ENCODE measurements at places on chromosomes 13 and 19.

GRCh38 chr13:46526100-46526735 lies 26.8 kb upstream of the LRCH1 start:
- no peak for DNase-seq

GRCh38 chr19:47197141-47197540 lies 33.9 kb downstream of the BBC3 start:
- DNase-seq: no peak

DNA sequence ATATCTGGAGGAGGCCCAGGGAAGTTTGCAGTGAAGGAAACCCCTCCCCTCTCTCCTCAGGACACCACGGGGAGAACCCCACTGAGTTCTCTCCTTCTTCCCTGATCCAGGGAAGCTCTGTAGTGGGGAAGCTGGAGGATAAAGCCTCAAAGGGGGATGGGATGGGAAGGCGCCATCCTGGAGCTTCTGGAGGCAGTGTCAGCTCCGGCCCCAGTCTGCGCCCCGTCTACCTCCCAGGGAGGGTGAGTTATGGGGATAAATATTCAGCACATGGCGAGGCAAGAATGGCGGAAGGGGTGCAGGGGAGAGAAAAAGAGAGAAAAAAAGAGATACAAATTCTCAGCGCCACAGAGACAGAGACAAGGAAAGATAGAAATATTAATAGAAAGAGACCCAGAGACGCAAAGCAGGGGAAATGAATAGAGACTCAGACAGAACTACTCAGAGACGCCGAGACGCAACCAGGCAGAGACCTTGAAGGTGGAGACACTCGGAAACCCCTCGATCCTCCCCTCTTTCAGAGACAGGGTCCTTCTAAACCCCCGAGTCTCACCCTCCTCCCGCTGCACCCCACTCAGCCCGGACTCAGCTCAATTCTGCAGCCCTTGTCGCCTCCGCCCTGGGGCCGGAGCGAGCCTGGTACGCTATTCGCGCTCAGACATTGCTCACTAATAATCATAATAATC lies 23.6 kb downstream of the OLFM2 start:
- DNase-seq: no peak

- peak; percentile 83 for DNase-seq
These were observed 12.8 kb downstream of the LTBP4 start for GRCh38 chr19:40613690-40614621.

DNA sequence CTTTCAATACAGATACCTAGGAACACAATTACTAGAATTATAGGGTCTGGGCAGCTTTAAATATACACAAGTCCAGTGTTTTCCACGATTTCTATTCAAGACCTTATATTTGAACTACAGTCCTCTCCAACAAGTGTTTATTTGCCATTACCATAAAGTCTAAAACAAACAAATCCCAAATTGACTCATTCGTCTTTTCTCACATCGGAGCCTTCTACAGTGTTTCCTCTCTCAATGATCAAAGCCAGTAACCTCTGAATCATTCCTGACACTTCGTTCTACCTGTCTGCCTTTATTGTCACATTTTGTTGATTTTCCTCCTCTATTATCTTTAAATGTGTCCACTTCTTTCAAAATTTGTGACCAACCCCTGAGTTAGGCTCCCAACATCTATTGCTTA lies 1356.5 kb upstream of the SLC10A2 start:
- no peak for DNase-seq

GRCh38 chr13:109162248-109163036 lies 533.0 kb downstream of the MYO16 start:
- no peak for DNase-seq

GRCh38 chr13:86741762-86742285 lies 929.3 kb upstream of the SLITRK5 start:
- no peak for DNase-seq

DNA sequence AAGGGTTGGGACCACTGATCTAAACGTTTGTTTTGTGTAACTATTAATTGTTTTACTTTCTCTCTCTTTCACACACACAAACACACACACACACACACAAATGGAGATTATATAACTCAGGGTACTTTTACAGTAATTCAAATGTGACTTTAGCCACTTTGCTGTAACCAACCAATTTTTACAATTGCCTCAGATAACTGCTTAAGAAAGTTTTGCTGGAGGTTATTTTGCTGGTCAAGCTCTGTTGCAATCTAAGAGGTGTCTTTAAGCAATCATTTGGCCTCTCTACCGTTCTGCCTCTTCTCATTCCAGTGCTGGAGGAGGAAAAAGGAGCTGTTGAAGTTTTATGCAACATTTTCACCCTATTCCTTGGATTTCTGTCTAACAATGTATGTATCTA lies 63.0 kb downstream of the TBC1D4 start:
- no peak for DNase-seq

GRCh38 chr19:40228863-40229262 lies 2.4 kb upstream of the CCNP start:
- no peak for DNase-seq

- no peak for DNase-seq
These were observed 11.1 kb upstream of the ENOX1 start for GRCh38 chr13:43797869-43798268.

DNA sequence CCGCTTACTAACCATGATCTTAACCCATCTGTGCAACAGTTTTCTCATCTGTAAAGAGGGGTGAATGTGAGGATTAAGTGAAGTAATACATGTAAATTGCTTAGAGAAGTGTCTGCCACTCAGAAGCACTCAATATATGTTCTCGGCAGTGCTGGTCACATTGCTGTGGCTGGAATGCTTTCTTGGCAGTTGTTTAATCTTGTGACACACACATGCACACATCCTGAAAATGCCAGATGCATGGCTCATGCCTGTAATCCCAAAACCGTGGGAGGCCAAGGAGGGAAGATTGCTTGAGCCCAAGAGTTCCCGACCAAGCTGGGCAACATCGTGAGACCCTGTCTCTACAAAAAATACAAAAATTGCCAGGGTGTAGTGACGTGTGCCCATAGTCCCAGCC lies 4.9 kb upstream of the DMKN start:
- DNase-seq: no peak

DNA sequence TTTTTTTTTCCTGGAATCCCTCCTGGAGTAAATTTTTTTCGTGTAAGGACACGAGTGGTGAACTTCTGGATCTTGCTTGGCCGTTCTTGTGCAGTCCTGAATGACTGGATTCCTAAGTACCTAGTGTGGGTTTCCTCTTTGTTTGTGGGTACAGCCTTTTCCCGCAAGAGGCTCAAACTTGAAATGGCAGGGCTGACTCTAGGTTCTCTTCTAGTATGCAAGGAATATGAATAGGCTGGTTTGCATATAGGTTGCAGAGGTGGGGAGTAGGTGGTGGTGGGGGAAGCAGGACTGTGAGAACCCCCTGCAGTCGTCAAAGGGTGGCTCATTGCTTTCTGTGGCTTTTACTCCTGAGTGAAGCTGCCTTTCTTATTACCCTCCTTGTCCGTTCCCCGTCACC lies 13.6 kb downstream of the UBAC2 start:
- no peak for DNase-seq

- DNase-seq: no peak
These were observed 31.1 kb downstream of the ELL start for GRCh38 chr19:18490728-18491127.

DNA sequence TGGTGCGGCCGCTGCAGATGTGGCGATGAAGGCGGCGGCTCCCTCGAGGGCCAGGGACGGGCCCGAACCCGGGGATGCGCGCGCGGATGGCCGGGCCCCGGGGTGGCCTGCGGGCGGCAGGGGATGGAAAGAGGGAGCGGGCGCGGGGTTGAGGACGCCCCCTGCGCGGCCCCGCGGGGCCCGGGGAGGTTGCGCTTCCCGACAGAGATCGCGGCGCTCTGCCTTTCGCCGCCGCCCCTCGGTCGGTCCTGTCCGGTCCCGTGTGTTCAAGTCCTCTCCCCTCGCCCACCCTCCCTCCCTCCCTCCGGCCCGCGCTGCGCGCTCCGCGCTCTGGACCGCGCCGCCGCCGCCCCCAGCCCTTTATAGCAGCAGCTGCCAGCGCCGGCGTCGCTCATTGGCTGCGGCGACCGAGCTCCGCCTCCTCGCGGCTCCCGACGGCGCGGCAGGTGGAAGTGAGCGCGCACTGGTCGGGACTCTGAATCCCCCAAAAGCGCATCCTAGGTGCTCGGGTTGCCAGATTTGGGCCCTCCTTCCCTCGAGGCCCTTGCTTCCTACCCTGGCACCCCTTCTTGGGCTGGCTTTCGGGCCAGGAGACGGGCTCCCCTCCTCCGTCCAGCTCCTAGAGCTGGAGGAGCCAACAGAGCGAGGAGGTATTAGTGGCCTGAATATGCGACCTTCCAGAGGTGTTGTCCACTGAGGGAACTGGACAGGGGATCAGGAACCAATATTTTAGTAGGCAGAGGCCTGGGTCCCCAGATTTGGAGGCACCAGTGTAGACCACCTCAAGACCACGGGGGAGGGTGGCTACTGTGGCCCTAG lies at the start of gene ELAVL3:
ELAVL3 (minus strand) TSS at position 332 of the 819 bp plus-strand sequence. CDS start 438 bp downstream, outside the sequence.
- peak; percentile 41 for DNase-seq

GRCh38 chr19:29247051-29247450 lies 34.1 kb upstream of the UQCRFS1 start:
- DNase-seq: no peak

GRCh38 chr19:35030257-35031071 lies at the start of gene SCN1B:
Gene SCN1B (plus strand): TSS chr19:35030470. CDS start chr19:35030821, 351 bp downstream.
- DNase-seq: no peak

GRCh38 chr13:30373727-30374126 lies 48.6 kb upstream of the UBE2L5 start:
- DNase-seq: no peak

DNA sequence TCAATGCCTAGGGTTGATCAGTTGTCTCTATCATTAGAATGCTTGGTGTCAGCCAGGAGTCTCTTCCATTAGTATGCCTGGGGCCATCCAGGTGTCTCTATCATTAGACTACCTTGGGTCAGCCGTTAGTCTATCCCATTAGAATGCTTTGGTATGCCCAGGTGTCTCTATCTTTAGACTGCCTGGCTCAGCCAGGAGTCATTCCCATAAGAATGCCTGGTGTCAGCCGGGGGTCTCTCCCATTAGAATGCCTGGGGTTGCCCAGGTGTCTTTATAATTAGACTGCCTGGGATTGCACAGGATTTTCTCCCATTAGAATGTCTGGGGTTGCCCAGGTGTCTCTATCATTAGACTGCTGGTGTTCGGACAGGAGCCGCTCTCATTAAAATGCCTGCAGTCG lies 1442.9 kb downstream of the UQCRFS1 start:
- no peak for DNase-seq

- no peak for DNase-seq
These were observed 3.2 kb downstream of the KLF16 start for GRCh38 chr19:1860042-1860775.

DNA sequence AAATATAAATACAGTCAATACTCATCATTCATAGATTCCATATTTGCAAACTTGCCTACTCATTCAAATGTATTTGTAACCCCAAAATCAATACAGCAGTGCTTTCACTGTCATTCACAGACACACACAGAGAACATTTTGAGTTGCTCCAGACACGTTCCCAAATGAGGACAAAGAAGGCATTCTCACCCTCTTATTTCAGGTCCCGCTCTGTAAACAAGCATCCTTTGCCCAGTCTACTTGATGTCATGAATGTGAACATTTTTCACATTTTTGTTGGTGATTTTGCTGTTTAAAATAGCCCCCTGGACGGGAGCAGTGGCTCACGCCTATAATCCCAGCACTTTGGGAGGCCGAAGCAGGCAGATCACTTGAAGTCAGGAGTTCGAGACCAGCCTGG lies 15.5 kb downstream of the C19orf47 start:
- DNase-seq: no peak

GRCh38 chr19:51097166-51097738 lies 11.0 kb downstream of the CTU1 start:
- peak; percentile 69 for DNase-seq

GRCh38 chr13:55341891-55342290 lies 1798.8 kb upstream of the PRR20A start:
- DNase-seq: no peak

DNA sequence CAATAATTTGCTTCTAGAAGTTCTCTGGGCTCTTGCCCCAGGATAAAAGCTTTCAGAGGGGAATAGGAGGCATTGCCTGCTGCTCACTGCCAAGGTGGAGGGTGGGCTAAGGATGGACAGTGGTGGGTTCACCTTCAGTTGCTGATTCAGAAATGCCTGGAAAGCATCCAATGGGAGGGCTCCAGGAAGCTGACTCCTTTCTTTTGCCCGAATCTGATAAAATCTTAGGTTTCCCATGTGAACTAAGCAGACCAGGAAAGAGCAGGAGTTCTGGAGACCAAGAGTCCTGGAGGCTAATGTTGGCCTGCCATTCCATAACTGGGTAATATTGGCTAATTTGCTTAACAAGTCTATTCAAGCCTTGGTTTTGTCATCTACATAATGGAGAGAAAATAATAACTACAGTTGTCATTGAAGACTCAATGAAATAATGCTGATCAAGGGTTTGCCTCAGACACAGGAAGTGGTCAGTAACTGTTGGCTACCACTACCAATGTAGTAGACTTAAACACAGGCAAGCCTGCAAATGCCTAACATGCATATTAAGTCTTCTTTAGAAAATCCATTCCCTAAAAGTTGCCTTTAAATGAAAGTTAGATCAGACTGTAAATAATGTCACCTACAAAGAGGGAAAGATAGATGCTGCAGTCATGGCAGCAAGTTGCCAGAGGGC lies 528.4 kb upstream of the NBEA start:
- DNase-seq: no peak

DNA sequence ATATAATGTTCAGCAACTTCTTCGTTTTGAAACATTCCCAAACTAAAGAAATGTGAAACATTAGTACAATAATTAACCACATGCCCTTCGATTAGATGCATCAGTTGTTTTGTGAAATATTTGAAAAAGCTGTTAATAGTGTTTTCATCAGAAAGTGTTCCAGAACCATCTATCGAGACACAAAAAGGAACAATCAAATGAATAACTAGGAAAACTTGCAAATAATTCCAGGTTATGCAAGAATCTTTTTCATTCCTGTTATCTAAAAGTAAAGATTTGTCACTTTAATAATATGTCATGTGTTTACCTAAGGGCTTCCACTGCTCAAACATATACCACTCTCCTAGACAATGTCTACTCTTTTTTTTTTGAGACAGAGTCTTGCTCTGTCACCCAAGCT lies 904.2 kb upstream of the MIR17HG start:
- no peak for DNase-seq

GRCh38 chr19:18718015-18718526 lies 34.6 kb downstream of the CRTC1 start:
- no peak for DNase-seq

DNA sequence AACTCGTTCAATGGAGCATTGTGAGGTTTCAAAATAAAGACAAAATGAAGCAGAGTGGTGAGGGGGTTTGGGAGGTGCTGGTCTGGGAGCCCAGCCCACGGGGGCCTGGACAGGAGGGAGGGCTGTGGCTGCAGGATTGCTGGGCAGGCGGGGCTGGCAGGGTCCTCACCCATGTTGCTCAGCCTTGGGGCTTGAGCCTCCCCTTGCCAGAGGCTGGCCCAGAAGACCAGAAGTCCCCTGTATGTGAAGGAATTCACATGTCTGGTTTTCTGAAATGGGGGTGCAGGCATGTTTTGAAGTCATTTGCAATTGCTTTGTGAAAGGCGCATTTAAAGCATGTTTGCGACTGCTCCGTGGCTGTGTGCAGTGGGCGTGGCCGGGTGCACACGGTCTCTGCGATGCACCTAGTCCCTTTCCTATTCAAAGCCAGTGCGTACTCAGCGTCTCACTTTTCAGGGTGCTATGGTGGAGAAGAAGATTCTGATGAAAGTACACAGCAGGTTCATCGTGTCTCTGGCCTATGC lies 2.3 kb downstream of the GRK1 start:
- DNase-seq: no peak

GRCh38 chr13:30307971-30308290 lies 580 bp upstream of the KATNAL1 start:
- DNase-seq: peak; percentile 90

- DNase-seq: no peak
These were observed 4.5 kb upstream of the ELOF1 start for GRCh38 chr19:11563532-11563931.

All from NCI-H748 treated with DMSO at 0.1 percent for 48 hours (cell line).